ENCODE measurements at places on chromosomes 1 and 21.

- DNase-seq: no peak
Measured at GRCh38 chr1:198876371-198876871, 237.6 kb downstream of the PTPRC start.

- DNase-seq: peak; percentile 35
Measured at GRCh38 chr1:119870917-119871596, 25.3 kb downstream of the ADAM30 start.

- no peak for DNase-seq
Measured at GRCh38 chr1:53511933-53512806, 53.0 kb downstream of the DMRTB1 start.

- no peak for DNase-seq
Measured at GRCh38 chr1:153976819-153977249, 640 bp downstream of the JTB start.

DNA sequence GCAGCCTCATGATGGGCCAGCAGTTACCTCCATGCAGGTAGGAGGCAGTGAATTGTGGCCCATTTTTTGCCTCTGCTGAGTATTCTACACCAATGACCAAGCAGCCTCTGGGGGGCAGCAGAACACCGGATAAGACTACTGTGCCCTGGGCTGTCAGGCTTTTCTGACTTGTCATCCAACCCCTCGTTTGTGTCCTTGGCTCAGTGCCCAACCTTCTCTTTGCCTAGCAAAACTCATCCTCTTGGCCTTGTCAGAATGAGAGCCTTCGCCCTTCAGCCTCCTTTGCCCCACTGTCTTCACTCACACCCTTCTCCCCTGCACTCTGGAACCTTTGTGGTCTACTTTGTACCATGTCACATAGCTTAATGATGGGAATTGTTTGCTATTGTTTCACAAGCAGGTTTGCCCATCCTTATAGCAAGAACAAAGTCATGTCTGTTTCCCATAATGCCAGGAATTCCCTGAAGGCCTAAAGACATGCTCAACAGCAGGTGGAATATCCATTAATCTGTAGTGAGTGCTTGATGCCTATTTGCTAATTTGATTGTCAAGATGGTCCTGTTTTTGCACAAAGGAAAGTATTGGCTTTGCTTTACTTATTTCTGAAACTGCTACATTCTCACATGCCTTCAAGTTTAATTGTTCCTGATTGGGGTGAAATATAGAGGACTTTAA, 255.9 kb downstream of the HHAT start:
- peak; percentile 32 for DNase-seq

GRCh38 chr1:20696397-20697333, 21.1 kb downstream of the KIF17 start:
- peak; percentile 44 for DNase-seq

DNA sequence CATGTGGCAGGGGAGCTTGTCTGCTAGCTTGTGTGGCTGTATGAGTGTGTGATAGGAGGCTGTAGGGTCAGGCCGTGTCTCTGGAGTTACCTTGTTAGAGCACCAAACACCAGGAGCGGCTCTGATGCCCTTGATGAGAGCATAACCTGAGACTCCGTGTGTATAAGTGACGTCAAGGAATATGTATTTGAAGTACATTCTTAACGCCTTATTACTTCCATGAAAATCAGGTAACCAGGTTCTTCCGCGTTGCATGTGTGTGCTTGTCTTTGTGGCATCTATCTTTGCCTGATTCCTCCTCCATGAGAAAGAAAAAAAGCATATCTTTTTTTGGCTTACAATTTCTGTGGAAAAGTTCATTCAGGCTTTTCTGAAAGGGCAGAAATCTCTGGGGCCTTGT, 4.6 kb downstream of the OLFML3 start:
- DNase-seq: no peak

DNA sequence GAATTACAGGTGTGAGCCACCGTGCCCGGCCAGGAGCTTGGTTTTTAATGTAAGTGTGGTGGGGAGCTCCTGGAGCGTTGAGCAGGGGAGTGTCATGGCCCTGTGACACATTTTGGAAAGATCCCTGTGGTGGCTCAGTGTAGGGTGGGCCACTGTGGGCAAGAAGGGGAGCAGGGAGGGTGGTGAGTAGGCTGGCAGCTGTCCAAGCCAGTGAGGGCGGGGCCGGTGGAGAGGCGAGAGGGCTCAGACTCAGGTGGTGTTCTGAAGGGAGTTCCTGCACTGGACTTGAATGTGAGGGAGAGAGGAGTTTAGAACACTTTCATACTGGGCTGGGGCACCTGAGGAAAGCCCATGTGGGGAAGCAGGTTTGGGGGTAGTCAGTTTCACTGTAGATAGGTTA, 3.1 kb upstream of the EVA1B start:
- DNase-seq: no peak

GRCh38 chr1:228094432-228095016, 8.6 kb downstream of the C1orf35 start:
- no peak for DNase-seq

DNA sequence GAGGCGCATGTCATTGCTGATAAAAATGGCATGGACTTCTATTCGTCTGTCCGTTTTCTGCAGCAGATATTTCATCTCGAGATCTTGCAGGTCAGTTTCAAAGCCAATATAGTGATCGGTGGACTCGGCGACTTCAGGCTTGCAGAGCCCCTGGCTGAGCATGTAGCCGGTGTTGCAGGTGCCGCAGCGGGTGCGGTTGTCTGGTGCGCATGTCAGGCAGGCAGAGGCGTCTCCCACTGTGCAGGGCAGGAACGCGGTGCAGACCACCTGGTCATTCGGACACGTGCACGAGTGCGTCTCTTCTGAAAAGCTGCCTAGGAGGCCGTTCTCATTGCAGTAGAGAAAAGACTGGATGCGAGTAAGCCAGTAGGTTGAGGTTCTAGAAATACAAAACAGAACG, 378.9 kb downstream of the BRINP3 start:
- DNase-seq: no peak

- no peak for DNase-seq
Measured at GRCh38 chr1:222777977-222778376, 36.9 kb upstream of the DISP1 start.

- DNase-seq: no peak
Measured at GRCh38 chr1:203361945-203362719, 11.2 kb upstream of the FMOD start.

DNA sequence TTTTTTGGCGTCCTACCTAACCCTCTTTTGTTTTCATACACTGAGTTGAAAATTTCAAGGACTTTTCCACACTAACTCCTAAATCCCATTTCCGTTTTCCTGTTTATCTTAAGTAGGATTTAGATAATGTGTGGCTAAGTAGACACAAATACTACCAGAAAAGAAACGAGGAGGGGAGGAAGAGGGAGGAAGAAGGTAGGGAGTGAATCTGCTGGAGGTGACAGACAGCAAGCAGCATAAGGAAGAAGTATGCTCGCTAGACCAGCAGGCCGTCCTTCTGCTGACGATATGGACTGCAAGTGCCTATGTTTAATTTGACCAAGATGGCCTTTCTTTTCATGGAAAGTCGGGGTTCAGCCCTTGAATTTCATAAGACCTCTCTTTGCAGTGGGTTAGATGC, 256.9 kb upstream of the RAB4A start:
- no peak for DNase-seq

DNA sequence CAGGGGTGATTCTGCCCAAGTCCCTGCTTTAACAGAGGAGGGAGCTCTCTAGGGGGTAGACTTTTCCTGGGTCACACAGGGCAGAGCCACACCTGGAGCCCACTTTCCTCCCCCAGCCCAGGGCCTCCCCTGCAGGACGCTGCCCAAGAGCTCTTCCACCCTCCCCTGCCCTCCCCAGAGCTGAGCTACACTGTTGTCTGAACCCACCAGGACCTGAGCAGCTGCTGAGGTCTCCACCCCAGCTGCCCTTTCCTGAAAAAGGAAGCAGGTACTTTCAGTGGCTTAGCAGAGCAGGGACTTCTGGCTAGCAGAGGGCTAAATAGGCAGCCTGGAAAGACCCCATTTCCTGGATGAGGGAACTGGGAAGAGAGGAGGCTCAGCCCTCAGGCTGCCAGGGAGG, 169.3 kb upstream of the ETV3 start:
- no peak for DNase-seq

DNA sequence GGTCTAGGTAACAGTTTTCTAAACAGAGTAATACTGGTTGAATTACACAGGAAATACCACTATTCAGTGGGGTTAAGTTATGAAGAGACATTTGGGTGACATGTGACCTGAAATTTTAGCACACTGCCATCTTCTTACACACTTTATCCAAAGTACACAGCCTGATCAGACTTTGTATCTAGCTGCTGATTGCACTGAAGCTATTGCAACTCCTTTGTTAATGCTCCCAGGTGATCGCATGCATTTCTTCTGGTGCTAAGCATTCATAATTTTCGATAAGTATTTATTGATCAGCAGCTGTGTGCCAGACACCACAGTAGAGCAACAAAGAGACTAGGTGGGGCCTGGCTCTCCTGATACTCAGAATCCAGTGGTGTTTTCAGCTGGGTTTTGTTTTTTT, 52.4 kb downstream of the AK4 start:
- DNase-seq: no peak

DNA sequence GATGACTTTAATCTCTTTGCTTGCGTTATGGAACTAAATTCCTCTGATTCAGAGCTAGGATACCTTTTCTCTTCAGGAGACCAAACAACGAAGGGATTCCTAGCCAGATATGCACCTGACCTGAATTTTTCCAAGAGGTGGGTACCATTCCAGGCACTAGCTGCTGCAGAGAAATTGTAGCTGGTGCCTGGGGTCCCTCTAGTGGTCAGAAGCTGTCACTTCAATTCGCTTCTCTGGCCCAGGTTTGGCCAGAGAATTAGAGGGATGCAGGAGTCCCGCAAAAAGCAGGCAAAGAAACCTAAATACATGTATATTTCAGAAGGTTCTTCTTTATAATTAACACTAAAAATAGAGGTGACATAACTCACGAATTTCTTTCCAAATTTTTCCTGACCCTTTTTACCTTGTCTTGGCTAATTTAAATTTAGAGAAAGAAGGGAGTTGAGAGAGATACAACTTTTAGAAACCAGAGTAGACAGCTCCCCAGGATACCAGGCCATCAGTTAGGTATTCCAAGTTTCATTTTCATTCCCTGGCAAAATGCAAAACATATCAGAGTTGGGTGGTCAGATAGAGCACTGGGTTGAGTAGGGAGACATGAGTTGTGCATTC, 9.6 kb downstream of the ACKR1 start:
- no peak for DNase-seq

GRCh38 chr1:20533635-20534034, 18.7 kb upstream of the FAM43B start:
- DNase-seq: no peak

GRCh38 chr1:70227439-70227838, 6.3 kb downstream of the SRSF11 start:
- no peak for DNase-seq

DNA sequence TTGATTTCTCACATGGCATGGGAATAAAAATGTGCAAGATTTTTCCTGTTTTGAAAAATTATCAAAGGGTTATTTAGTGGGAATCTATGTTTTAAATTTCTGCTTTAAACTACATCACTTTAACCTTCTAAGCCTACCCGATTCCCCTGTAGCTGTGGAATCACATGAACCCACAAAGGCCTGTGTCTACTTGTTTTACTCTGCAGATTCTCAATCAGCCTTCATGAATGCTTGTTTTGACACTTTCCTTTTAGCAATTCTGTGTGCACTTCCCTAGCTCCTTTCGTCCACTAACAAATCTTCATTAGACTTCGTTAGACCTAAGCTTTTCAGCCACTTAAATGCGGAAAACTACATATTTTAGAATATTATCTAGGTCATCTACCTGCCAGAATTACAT, 56.0 kb upstream of the C1orf21 start:
- no peak for DNase-seq

- DNase-seq: no peak
Measured at GRCh38 chr1:115666702-115667101, 24.9 kb downstream of the VANGL1 start.

- DNase-seq: no peak
Measured at GRCh38 chr1:24640288-24640687, 2.8 kb upstream of the SRRM1 start.

- no peak for DNase-seq
Measured at GRCh38 chr1:68015369-68015768, 35.1 kb downstream of the DIRAS3 start.

GRCh38 chr1:39272798-39273469, 68.4 kb downstream of the MACF1 start:
- DNase-seq: no peak

- DNase-seq: no peak
Measured at GRCh38 chr21:34354836-34355235, 9.0 kb upstream of the KCNE2 start.

DNA sequence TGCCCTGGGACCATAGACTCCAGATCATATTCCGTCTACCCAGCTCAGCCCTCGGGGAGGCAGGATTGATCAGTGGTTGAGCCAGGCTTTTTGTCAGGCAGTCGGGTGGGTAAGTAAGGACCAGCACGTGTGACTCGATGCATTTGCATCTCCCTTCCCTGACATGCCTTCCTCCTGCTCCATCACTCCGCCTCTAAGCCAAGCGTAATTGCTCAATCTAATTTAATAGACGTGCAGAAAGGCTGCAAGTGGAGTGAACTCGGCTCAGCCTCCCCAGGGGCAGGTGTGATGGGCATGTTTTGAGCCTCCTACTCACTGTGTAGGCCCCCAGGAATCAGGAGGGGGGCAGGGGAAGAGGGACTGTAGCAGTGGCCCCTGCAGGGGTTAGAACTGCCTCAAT, 34.6 kb upstream of the GRIK3 start:
- no peak for DNase-seq

DNA sequence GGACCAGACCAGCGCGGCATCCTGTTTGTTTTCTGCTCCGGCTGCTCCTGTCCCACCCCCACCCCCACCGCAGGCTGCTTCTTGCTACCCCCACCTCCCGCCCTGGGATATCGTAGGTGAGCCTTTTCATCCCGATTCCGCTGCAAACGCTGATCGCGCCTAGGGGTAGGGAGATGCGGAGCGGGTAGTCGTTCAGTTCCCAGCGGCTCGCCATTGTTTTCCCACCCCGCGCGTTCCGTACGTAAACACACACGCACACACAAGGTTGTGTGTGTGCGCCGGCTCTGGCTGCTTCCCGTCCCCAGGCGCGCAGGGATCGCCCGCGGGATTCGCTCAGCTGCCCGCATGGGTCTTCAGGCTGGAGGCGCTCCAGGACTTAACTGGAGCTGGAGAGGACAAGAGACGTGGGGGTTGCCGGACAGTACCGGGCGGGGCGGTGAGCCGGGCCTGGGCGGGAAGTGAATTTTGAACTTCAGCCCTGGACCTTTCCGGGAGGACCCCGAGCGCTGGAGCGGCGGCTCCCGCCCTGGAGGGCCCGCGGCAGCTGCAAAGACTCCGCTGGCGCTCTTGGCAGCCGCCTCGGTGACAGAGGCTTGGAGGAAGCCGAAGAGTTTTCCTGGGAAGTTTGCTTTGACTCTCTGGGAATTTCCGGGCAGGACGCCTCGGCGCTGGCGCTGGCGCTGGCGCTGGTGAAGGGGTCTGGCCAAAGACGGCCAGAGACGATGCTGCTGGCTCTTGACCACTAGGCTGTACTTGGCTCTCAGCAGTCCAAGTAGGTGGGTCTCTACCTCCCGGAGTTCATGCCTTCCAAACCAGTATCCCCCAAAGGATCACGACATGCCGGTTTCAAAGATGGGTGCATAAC, 1.6 kb downstream of the SOX13 start:
- DNase-seq: no peak

DNA sequence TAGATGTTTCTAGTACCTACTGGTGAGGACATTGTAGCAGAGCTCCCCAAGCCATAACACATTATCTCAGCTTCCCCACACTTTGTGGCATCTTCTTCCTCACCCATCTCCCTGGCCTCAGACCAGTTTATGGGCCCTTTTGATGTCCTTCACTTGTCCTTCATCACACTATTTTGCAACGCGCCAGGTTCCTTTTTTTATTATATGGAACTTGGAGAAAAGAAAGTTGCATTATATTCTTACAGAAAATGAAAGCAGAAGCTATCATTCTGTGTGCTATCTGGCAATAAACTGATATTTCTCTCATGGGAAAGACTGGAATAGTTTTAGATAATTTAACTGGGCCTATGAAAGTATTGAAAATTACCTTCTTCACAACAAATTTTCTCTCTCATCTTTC, 196.9 kb upstream of the ETV3 start:
- DNase-seq: no peak
